ENCODE measurements at places on chromosomes 11 and 22.

- DNase-seq, result no peak
Observed at GRCh38 chr11:94849839-94850238, 81.7 kb downstream of the AMOTL1 start.

DNA sequence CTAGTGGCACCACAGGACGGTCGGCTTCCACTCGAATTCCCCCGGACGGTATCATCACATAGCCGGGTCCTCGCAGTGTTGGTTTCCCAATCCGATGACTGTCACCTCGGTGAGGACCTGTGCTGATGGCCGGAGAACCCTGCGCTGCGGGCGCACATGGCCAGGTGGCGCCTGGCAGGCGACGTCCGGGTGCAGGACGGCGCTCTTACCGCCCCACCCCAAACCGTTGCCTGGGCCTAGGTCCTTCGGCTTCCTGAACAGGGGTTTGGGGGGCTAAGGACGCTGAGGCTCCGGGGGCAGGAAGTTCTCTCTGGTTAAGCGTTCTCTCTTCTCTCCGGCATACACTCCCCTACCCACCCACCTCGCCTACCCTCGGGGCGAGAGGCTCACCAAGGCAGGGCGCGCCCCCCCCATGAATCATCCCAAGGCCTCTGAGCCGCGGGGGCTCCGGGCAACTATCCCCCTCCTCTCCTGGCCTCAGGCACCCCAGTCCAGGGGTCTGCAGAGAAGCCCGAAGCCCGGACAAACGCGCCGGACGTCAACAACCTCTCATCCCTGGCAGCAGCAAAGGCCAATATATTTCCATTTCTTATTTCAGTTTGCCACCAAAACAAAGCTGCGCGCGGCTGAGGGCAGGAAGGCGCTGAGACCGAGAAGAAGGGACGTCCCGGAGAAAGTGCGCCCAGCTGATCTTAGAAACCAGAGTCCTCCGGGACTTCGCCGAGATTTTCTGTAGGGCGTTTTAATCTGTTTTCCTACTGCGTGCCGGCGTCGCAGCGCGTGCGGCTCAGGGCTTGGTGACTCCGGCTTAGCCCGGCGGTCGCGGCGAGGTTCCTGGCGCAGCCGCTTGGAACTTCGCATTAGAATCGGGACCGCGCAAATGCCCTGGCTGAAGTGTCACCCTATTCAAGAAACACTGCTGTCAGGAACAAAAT, 5.6 kb downstream of the ALX4 start:
- peak; percentile 14 for DNase-seq

DNA sequence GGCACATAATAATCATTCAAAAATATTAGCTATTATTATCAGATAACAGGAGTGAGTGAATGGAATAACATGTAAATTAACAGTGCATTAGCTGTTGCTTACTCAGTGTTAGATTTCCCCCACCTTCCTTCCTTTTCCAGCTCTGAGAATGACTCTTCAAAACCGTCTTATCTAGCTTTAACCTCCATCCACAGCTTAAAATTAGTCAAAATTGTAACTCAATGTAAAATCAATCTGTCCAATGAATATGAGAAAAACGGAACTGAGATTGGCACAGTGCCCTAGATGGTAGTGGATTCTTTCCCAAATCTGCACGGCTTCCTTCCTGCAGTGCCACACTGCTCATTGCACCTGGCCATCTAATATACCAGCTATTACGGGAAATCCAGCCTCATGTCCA, 156.8 kb upstream of the BDNF start:
- DNase-seq, result peak; percentile 1

- no peak for DNase-seq
Observed at GRCh38 chr11:85536438-85536837, 90.7 kb downstream of the DLG2 start.

DNA sequence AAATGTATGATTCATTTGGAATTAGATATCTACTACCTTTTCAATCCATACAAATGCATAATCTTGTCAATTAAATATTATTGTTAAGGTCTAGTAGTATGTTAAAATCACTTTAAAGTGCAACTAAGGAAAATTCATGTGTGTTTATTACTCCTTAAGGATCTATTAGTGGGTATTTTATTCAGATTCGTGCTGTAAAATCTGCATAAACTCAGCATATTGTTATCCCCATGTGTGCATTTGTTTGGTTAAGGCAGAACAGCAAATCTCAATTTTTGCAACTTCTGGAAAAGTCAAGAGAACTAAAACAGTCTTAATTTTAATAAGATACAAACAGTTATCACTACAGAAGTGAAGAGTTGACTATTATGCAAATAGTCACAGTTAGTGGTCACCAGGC, 234.5 kb downstream of the SOX6 start:
- no peak for DNase-seq

- DNase-seq, result peak; percentile 60
Observed at GRCh38 chr22:28943501-28943879, 60.1 kb downstream of the ZNRF3 start.

All from suppressor macrophage treated with lipopolysaccharide for 4 hours (primary cell).